ENCODE measurements at places on chromosomes 4 and X. TPM values are rescaled to one million over a fixed set of nuclear protein-coding genes. Genes with fewer than 3 reads are reported as not detected.

DNA sequence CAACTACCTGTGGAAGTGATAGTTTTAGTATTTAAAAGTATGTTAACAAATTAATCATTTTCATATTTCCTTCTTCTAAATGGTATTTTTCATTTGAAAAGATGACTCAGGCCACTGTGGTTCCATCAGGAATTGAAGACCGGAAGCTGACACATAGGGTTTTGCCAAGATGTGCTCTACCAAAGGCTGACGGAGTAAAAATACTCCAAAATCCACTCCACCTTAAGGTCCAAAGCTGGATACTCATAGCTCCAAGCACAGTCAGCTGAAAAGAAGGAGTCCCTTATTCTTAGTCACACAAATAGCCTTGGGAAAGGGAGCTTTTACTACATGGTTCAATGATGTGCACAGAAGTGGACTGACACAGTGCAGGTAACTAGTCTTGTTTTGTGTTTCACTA, 472.0 kb downstream of the ARAP2 start:
- no peak for DNase-seq

- peak; percentile 21 for DNase-seq
These were observed 155.6 kb downstream of the HNRNPD start for GRCh38 chr4:82217986-82218715.

DNA sequence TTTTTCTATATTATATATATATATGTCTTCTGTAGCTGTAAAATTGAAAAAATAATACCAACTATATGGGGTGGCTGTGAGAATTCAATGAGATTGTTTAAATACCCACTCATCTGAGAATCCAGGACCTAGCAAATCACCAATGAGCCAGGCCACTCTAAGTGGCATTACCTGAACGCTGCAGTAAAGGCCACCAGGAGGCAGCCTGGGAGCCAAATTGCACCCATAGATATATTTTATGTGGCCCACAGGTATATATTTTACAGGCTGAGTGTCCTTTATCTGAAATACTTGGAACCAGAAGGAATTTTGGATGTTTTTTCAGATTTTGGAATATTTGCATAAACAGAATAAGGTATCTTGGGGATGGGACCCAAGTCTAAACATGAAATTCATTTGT, 58.2 kb upstream of the C4orf50 start:
- DNase-seq, result peak; percentile 6

- DNase-seq, result no peak
These were observed 43.5 kb downstream of the MAMLD1 start for GRCh38 chrX:150406596-150406995.

UGT2B17 gene
- total RNA-seq, result not detected

SLC26A1 gene
- not detected for total RNA-seq

Data from activated naive CD4-positive, alpha-beta T cell treated with anti-CD3 and anti-CD28 coated beads for 36 hours (primary cell).